ENCODE measurements at places on chromosomes 5 and 9.

DNA sequence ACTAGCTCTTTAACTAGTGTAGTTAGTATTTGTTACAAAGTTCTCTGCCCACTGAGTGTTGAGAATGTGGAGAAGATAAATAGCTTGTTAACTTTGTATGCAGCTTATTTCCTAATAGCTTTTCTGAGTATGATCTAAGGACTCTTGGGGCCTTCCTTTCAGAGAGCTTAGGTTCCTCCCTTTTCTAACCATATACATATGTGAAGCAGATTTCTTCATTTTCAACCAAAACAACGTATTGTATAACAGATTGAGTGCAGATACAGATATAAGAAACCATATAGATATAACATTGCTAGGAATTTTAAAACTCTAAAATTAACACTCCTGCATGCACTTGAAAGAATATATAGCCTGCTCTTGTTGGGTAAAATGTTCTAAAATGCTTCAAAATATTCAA is 70.4 kb downstream of the SCAMP1 start:
- DNase-seq, result no peak

DNA sequence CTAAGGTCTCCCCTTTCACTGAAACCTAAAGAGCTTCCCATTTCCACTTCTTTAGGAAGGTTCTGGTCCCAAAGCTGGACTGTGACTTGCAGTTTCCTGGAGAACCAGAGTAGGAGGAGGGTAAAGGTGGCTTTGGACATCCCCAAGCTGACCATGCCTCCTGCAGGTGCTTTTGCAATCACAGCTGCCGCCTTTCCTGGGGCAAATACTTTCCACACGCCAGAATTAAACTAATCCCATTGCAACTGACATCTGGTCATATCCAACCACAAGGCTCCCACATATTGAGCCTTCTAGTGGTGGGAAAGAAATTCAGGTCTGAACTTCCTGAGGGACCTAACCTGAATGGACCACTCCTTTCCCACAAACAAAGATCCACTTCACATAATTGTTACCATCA is 92.7 kb downstream of the NRG2 start:
- DNase-seq, result no peak

DNA sequence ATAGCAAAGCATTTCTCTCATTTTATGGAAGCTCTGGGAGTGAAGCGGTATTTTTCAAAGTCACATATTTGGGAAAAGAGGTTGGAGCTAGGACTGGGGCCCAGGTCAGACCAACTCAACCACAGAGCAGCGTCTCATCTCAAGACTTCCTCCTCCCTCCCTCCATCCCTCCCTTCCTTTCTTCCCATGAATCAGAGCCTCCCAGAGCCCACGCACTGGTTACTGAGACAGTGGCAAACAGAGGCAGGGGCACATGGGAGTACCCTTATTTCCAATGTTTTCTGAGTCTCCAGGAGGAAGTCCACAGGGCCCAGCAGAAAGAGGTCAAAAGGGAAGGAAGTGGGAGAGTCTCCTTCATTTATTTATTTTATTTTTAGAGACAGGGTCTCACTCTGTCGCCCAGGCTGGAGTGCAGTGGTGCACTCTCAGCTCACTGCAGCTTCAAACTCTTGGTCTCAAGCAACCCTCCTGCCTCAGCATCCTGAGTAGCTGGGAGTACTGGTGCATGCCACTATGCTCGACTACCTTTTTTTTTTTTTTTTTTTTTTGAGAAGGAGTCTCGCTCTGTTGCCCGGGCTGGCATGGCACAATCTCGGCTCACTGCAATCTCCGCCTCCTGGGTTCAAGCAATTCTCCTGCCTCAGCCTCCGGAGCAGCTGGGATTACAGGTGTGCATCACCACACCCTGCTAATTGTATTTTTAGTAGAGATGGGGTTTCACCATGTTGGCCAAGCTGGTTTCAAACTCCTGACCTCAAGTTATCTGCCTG is 52.5 kb upstream of the CDKN2AIPNL start:
- DNase-seq, result no peak

- DNase-seq, result peak; percentile 5
Measured at GRCh38 chr5:439636-440035, 3.3 kb upstream of the EXOC3 start.

DNA sequence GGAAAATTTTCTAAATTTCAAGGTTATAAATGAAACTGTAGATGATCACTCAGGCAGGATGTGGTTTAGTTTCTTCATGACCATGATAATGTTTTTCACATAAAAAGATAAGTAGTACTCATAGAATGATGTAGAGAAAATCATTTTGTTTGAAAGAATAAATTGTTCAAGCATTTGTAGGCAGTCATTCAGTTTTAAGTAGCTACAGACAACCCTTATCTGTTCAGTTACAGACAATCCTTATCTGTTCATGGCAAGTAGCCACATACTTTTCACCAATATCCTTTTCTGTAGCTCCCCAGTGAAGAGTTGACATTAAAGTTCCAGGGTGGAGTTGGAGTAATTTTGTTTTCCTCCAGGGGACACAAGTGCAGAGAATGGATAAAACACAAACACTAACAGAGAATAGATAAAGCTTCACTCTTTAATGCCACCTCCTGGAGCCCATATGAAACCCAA is 278.1 kb upstream of the TNC start:
- DNase-seq, result no peak

- DNase-seq, result no peak
Measured at GRCh38 chr9:4318741-4319140, 18.9 kb upstream of the GLIS3 start.

DNA sequence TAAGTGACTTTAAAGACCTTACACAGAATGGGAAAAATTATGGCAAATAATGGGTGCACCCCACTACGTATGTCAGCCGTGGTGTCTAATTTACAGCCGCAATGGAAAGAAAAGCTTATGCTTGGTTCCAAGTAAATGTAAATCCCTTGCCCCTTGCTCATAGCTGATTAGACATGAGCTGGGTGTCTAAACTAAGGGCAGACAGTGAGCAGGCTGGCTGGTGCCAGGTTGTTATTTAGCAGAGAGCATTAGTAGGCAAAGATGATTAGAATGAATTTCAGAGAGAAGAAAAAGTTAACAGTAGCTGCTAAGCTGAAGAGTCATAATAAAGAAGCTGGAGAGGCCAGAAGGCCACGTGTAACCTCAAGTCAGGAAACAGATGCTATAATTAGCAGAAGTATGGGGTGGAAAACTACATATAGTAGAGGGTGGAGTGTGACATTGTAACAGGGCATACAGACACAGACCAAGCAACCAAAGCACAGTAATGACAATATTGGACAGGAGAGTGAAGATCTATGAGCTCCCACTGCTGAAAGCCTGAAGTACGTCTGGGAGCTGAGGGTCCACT is 257.7 kb downstream of the MCTP1 start:
- no peak for DNase-seq

DNA sequence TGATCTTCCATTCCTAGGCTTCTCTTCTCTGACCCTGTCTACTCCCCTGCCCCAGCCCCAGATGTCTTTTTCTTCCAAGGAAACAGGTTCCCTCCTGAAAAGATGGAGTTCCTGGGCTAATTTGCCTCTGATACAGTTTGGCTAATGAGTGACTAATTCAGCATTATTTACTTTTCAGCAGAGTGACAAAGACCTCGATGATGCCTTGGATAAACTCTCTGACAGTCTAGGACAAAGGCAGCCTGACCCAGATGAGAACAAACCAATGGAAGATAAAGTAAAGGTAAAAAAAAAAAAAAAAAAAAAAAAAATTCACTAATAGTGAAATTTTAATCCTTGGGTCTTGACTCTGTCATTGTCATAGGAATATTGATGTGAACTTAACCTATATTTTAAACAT is 42.7 kb downstream of the ERAP1 start:
- no peak for DNase-seq

DNA sequence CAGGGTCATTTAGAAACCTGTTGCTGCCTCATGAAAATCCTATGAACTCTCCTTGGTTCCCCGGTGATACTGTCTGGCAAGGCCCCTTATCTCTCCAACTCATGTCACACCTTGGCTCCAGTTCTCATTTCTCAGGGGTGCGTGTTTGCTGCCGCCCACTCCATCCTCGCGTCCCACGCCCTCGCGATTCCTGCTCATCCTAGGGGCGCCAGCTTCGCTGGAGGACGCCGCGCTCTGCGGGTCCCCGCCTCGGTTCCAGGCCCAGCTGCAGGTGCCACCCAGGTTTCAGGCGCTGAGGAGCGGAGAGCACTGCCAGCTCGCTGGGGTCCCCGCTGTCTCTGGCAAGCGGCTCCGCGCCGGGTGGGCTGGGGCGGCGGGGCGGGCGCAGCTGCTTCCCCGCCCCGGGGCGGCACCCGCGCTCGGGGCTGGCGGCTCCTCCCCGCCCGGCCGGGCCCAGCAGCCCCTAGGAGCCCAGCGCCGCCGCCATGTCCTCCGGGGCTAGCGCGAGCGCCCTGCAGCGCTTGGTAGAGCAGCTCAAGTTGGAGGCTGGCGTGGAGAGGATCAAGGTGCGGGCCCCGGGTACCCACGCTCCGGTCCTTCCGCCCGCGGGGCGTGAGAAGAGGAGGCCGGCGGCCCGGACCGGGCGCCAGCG is at the start of gene GNG10:
GNG10 (plus strand) TSS at position 456 of the 652 bp plus-strand sequence; CDS start at position 486, 30 bp downstream.
- peak; percentile 76 for DNase-seq

- DNase-seq, result no peak
Measured at GRCh38 chr5:74156728-74157383, 483.7 kb downstream of the ENC1 start.

DNA sequence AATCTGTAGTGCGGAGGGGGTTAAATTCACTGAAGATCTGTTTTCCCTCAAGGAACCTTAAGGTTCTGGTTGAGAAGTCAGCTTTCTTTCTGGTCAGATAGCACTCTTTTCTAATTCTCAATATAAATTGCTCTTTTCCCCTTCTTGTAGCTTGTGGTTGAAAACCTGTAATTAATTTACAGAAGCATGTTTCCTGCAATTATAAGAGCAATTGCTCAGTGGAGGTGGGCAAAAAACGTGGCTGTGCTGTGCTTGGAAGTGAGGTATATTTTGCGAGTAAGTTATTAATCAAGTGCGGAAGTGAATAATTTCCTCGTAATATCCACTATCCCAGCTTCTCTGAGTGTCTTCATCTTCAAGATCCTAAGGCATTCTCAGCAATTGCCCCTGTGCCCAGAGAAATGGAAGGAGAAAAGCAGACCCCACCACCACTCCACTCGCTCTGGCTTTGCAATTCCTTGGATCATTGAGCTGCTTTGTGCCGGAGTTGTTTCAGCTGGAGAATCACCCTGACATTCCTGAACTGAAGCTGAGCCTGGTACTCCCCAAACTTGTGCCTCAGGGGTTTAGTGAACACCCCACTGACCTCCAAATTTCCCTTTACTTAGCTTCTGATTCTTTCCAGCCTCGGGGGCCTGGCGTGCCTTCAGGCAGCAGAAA is 140.6 kb downstream of the LRRC70 start:
- no peak for DNase-seq

GRCh38 chr9:89526667-89527066 is 28.8 kb upstream of the SEMA4D start:
- DNase-seq, result no peak

GRCh38 chr5:116640236-116640635 is 65.6 kb upstream of the SEMA6A start:
- DNase-seq, result no peak

DNA sequence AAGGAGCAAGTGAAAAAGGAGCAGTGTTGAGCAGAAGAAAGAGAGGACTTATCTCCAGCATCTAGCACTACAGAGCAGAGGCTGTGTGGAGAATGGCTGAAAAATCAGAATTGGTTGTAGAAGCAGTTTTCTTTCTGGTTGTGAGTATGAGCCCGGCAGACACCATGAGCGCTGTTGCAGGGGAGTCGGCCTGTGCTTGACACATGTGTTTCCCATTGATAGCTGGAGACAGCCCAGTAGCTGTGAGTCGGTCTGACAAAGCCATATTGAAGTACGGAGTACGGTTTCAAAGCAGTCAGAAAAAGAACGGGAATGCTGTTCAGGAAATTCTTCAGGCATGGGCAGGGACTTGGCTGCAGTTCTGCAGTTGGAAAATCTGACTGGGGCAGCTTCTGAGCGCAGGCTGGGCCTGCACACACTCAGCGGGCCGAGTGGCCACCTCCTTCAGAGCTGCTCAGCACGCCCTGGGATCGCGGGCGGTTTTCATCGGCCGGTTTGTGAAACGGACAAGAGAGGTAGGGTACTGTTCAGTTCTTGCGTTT is at the start of gene SGCD:
SGCD (plus strand) TSS at position 447 of the 542 bp plus-strand sequence.
- DNase-seq, result no peak

GRCh38 chr5:72252574-72253155 is 67.4 kb downstream of the MRPS27 start:
- DNase-seq, result no peak

DNA sequence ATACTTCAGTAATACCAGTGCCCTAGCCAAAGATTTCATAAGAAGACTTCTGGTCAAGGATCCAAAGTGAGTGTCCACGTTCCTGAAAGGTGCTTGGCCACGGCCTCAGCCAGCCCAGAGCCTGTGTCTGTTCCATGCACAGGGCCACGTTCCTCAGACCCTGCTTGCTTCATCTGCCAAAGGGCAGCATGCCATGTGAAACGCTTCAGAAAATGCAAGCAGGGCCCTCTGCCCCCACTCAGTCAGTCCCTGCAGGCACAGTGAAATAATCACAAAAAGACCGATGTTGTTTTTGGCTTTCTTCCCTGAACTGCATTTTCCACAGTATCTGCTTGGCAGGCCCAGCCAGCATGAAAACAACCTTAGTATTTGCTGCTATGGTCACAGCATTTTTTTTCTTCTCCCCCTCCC is 85.5 kb upstream of the CTSL start:
- DNase-seq, result no peak
